ENCODE measurements at places on chromosomes 16 and 17.

DNA sequence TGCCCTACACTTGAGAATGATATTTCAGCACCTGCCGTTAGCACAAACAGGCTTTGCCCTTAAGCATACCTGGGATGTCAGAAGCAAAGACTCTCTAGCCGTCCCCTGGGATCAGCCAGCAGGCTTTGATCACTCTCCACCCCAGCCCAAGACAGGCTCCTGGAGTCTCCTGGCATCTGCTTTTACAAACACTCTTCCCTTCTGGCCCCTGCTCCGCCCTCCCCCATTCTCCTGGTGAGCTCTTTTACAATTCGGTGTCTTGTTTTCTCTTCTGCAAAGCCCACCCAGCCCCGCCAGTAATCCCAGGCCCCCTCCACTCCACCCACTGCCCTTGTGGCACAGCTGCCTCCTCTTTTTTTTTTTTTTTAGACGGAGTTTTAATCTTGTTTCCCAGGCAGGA lies 50.4 kb downstream of the KATNIP start:
- no peak for DNase-seq

- no peak for DNase-seq
Observed at GRCh38 chr17:79620207-79621038, 9.6 kb upstream of the RBFOX3 start.

DNA sequence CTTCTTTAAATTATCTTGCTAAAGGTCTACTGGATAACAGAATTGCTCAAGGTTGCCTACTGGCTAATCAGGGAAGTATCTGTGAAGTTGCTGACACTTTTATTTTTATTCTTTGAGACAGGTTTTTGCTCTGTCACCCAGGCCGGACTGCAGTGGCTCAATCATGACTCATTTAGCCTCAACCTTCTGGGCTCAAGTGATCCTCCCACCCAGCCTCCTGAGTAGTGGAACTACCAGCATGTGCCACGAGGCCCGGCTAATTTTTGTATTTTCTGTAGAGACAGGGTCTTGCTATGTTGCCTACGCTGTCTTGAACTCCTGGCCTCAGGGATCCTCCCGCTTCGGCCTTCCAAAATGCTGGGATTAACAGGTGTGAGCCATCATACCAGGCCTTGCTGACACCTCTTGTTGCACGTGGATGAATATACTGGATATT lies 43.1 kb downstream of the GLG1 start:
- DNase-seq, result peak; percentile 13

- DNase-seq, result no peak
Observed at GRCh38 chr16:19294156-19294649, 8.7 kb downstream of the CLEC19A start.

DNA sequence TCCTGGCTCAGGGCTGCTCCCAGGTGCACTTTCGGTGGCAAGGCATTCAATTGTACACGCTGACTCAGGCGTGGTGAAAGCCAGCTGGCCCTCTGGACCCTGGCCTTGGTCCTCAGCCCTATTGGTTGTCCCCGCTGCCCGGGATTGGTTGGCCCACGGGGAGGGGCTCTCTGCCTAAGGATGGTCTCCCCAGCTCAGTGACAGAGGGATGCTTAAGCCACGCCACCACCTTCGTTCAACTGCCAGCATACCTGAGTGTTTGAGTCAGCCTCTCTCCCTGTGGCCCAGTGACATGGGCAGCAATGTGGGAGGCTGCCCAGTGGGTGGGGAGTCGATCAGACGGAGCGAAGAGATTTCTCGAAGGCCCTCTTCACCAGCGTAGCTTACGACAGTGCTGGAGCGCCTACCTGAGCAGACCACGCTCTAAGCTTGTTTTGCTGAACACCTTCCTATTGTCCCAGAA lies 30.3 kb downstream of the IRF8 start:
- DNase-seq, result no peak
